CD8-positive, alpha-beta T cell (primary cell): ENCODE measurements at places on chromosomes 2 and 18.

DNA sequence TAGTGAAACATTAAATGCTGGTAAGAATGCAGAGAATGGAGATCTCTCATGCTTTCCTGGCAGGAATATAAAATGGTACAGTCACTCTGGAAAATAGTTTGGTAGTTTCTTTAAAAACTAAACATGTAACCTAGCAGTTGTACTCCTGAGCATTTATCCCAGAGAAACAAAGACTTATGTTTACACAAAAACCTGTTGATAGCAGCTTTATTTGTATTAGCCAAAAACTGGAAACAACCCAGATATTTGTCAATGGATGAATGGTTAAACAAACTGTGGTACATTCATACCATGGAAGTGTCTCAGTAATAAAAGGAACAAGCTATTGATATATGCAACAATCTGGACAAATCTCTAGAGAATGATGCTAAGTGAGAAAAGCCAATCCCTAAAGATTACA lies 81.7 kb upstream of the CTAGE1 start:
- DNase-seq: no peak

- peak; percentile 25 for DNase-seq
These were observed 17.7 kb downstream of the SLC66A2 start for GRCh38 chr18:79933765-79934164.

DNA sequence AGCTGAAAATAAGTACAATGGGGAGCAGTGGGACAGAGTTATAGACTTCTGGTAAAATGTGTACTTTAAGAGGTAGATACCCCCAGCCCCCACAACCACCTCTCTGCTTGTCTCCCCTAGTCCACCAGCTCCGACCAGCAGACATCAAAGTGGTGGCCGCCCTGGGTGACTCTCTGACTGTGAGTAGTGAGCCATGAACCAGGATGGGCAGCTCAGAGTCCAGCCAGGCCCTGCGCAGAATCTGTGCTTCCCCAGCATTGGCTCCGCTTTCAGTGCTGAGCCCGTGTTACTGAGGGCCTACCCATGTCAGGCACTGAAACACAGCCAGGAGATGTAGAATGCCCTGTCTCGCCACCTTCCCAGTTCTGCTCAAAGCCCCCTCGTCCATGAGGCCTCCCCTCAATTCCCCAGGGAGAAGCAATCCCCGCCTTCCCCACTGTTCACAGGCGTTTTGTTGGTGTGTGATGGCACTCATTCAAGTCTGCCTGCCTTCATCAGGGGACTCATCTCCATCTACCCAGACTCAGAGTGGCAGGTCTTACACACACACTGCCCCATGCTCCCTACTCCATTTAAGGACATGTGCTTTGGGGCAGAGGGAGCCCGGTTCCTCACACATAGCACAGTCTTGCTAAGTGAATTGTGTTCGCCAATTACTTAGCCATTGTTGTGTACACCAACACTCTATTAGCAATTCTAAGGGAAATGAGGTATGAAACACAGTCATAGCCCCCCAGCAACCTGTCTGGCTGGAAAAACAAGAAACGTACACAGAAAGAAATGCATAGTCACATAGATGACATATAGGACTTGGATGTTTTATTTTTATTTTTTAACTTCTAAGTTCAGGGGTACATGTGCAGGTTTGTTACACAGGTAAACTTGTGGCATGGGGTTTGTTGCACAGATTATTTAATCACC lies 122.6 kb downstream of the PLB1 start:
- DNase-seq: no peak

DNA sequence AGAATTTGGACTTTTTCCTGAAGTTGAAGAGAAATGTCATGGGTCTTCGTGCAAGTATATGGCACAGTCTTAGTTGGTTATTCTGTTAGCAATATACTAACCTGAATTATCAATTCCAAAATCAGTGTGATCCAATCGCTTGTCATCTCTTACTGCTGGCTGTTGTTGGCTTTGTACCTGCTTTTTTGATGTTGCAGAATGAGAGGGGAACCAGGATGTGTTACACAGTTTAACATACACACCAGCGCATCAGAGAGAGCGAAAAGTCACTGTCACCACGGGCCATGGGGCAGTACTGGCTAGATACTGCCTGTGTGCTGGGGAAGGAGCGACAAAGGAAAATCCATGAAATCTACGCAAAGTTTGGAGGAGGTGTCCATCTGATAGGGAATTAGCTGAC lies 59.3 kb upstream of the SPP2 start:
- DNase-seq: peak; percentile 53

- no peak for DNase-seq
These were observed 167.4 kb upstream of the RAB6C start for GRCh38 chr2:129812071-129812470.

DNA sequence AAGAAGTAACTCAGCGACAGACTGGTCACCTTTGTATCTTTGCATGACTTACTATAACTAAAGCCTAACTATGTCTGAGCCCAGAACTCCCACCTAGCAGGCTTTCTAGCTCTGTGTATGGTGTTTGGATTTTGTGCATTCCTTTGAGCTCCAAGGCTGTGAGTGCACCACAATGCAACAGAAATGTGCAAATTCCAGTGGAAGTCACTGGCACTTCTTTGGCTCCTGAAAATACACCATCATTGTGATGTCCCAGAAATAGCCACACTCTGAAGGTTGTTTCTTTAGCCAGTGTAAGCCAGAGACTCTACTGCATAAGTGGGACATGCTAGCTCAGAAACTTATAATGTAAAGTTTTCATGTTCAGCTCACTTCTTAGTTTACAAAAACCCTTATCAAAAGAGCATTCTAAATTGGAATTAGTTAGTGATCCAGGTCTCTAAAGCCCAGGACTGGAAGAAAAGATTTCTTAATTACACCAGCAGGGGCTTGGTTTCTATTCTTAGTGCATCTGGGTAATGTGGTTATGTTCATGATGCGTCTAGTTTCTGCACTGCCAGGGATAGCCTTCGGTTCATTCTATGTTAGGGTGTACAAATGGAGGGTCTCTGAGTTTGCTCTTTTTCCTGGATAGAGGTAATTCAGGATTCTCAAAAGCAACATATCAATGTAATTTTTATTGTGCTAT lies 1239.5 kb upstream of the ZEB2 start:
- no peak for DNase-seq

DNA sequence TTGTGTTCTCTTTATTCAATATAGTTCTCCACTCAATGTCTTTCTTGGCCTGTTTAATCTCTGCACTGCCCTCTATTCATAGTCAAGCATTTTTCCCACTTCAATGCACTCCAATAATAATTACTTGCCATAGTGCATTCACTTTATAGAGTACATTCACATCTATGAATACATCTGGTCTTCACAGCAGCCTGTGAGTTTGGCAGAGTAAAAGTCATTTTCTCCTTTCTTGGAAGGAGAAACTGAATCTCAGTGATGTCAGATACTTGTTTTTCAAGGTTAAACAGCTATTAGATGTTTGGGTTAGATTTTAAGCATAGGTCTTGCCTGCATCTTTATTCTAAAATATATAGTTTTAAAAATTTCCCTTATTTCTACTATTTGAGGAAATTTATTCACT lies 373.2 kb downstream of the TRIB2 start:
- no peak for DNase-seq

- no peak for DNase-seq
These were observed 33.1 kb upstream of the STON1 start for GRCh38 chr2:48496849-48497248.

DNA sequence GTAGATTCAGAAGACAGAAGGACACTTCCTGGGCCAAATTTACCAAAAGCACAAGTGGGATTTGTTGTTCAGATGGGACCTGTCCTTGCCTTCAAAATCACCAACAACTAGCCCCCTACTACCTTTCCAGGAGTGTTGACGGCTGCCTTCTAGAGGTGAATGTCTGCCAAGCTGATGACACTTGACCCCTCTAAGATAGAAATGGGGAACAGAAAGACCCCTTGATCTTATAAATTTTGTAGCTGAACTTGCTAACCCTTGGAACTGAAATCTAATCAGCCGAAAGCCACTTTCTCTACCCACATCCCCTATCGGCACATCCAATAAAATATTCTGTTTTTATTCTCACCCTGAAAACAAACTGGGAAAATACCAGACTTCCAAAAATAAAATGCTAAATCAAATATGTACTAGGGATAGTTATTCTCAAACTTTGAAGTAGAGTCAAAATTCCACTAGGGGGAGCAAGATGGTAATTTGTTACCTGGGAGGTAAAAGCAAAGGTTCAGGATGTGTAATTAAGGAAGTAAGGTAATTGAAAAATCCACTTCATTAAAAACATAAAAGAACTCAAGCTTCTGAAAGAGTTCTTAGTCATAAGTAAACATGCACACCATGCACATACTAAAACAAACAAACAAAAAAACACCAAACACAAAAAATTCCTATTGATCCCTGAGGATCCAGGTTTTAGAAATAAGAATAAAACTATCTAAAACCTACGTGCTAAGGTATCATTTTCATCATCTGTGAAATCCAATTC lies 119.2 kb downstream of the ANKRD44 start:
- no peak for DNase-seq

- DNase-seq: no peak
These were observed 8.5 kb downstream of the KLHL30 start for GRCh38 chr2:238146884-238147544.

DNA sequence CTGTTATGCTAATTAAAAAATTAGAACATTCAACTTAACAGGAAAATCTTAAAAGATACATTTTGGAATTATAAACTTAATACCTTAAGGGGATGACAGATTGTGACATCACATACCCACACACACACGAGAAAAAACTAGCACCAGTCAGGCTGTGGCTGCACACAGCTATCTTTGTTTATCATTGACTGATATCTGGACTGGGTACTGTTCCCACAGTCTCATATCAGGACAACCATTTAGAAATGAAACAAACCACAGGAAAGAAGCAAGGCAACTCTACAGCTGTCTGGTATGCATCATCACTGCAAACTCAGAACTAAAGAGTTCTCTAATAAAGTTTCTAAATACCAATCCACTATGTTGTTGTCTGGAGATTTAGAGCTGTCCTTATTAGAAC lies 210.9 kb upstream of the SMAD7 start:
- DNase-seq: no peak

DNA sequence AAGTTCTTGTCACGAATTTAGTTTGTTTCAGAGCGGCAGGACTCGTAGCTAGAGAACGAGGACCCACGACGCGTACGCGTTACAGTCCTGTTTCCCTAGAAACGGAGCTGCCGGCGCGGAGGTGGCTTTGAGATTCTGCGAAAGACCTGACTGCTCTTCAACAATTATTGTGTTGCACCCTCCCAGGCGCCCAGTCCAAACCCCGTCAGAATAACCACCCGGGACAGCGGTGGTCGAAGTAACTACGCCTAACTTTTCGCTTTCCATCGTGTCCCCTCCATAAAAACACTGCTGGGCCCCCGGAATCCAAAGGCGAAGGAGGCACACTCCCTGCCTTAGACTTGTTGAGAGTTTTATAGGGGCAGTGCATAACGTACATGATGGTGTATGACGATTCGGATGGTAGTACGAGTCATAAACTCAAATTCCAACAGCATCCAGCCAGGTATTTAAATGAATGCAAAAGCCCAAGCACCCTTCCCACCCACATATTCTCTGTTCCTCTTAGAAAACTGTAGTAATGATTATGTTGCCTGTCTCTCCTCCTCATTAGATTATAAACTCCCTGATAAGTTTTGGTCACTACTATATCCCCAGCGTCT lies 651 bp upstream of the STAM2 start:
- no peak for DNase-seq

- no peak for DNase-seq
These were observed 11.9 kb upstream of the OXER1 start for GRCh38 chr2:42775810-42776209.

- no peak for DNase-seq
These were observed 76.2 kb downstream of the NPAS2 start for GRCh38 chr2:100895934-100896685.

GRCh38 chr2:127083819-127084503 lies 23.0 kb downstream of the BIN1 start:
- DNase-seq: no peak

GRCh38 chr2:124025891-124026434 lies 876 bp downstream of the CNTNAP5 start:
- DNase-seq: no peak

- DNase-seq: no peak
These were observed 83.3 kb downstream of the RTP5 start for GRCh38 chr2:241952816-241953215.

DNA sequence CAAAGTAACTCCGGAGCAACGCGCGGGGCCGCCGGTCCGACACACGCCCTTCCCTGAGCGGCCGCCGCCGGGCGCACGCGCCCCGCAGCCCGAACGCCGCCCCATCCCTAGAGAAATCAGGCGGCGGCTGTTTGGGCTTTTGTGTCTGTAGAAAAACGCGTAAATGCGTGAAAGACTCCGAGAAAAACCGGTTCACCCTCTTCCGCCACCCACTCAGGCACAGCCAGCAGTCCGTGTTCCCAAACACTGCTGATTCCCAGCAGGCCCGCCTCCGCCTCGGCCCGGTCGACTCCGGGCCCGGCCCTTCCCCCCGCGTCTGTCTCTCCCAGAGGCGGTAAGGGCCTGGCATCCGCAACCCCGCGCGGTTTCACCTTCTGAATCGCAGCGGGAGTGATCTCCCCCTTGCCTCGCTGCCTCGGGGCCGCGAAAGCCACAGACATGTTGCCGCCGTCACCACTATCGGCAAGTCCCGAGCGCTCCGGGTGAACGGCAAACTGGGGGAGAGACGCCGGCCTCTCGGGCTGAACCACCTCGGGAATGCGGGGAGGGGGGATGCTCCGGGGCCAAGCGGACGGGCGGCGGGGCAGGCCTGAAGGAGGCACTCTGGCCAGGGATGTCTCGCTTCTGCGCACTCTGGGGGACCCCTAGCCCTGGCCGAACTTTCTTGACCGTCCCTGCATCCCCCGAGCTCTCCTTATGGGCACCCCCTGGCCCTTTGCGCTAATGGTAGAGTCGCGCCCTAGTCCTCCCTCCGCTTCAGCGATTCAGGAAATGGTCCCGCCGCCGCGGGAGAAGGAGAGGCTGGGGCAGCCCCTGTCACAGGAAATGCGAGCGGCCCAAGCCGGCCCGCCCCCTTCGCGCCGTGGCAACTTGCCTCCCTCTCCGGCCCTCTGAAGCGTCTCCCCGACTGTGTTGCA lies at the start of gene SS18:
TSS of gene SS18 (minus strand) at position 484 of the 917 bp plus-strand sequence. CDS start at position 440, 44 bp downstream.
- DNase-seq: peak; percentile 89

GRCh38 chr2:142592171-142592570 lies 285.3 kb upstream of the KYNU start:
- no peak for DNase-seq

GRCh38 chr2:10345126-10345525 lies 42.4 kb downstream of the HPCAL1 start:
- no peak for DNase-seq

DNA sequence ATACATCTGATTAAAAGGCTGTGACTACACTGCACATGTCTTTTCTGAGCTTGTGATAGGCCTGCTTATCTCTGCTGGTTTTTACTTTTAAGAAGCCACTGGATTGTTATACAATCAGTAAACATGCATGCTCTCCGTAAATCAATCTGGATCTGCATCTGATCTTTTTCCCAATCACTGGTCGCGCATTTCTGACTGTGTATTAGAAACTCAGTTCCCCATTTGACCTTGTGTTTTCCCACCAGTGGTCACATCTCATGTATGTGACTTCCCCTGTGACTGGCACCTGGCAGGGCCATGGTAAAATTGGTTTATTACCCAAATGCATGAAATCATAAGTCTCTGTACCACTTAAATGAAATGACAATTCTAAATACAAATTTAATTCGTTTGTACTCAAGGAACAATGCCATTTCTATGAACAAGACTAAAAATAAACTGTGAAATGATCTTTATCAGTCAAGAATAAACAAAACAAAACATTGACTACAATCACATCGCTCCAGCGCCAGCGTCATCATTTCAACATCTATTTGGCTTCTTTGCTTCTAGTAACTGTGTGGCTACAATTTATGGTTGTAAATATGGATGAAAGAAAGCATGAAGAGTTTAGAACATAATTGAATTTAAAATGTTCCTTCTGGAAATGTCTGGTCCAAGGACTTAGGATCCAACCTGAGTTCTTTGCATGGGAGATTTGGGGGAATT lies 396.6 kb upstream of the TRIB2 start:
- DNase-seq: no peak
